ENCODE measurements at places on chromosomes 2 and 18. TPM values are rescaled to one million over a fixed set of nuclear protein-coding genes. Genes with fewer than 3 reads are reported as not detected.

The DYNAP gene
- not detected for total RNA-seq

The GIGYF2 gene
- total RNA-seq = 63.0 TPM

The CCDC142 gene
- total RNA-seq = 27.6 TPM

The NR4A2 gene
- 0.49 TPM for total RNA-seq

The CCNYL1 gene
- 15.9 TPM for total RNA-seq

The POTEC gene
- total RNA-seq = not detected

The ANKRD29 gene
- total RNA-seq = 9.1 TPM

The TDRD15 gene
- total RNA-seq = not detected

The DNAJC5G gene
- total RNA-seq = not detected

The UGT1A8 gene
- total RNA-seq = not detected

The GAL3ST2 gene
- total RNA-seq = not detected

The DSG1 gene
- total RNA-seq = not detected

The SLC39A6 gene
- total RNA-seq = 133 TPM

The PIEZO2 gene
- total RNA-seq = 49.3 TPM

The CPO gene
- not detected for total RNA-seq

The CSRNP3 gene
- 1.6 TPM for total RNA-seq

The TMEM163 gene
- 0.12 TPM for total RNA-seq

The DCAF17 gene
- total RNA-seq = 27.6 TPM

The FSIP2 gene
- 0.65 TPM for total RNA-seq

The ICA1L gene
- 6.5 TPM for total RNA-seq

The MRPL33 gene
- 39.0 TPM for total RNA-seq

The CCDC195 gene
- total RNA-seq = not detected

The EVA1A gene
- 31.2 TPM for total RNA-seq

The SLC4A3 gene
- 6.0 TPM for total RNA-seq
